Activated CD4-positive, alpha-beta T cell treated with anti-CD3 and anti-CD28 coated beads, Interleukin-2, amount 50 U/mL, for 24 hours (primary cell): ENCODE measurements at places on chromosomes 7 and 10.

DNA sequence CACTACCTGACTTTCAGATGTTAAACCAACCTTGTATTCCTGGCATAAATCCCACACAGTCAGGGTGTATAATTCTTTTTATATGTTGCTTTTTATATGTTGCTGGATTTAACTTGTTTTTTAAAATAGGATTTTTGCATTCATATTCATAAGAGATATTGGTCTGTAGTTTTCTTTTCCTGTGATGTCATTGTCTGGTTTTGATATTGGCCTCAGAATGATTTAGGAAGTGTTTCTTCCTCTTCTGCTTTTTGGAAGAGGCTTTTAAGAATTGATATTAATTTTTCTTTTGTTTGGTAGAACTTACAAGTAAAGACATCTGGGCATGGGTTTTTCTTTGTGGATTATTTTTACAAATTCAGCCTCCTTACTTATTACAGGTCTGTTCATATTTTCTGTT lies 93.1 kb downstream of the CARD11 start:
- no peak for DNase-seq

- no peak for DNase-seq
Observed at GRCh38 chr7:154598864-154599263, 404.1 kb downstream of the PAXIP1 start.

DNA sequence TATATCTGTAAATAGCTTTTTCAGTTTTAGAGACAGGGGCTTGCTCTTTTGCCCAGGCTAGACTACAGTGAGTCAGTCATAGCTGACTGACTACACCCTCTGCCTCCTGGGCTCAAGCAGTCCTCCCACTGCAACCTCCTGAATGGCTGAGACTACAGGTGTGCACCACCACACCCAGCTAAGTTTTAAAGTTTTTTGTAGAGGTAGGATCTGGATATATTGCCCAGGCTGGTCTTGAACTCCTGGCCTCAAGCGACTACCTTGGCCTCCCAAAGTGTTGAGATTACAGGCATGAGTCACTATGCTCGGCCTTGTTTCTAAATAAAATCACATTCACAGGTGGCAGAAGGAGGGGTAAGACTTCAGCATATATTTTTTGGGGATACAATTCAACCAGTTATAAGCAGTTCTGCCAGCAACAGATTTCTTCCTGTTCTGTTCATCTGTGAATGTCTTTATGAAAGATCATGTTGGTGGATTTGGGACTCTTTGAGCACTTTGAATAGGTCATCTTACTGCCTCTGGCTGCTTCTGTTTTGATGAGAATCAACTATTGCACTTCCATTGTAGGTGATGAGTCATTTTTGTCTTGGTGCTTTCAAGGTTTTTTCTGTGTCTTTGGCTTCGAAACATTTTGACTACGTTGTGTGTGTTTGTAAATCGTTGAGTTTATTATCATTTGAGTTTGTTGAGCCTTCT lies 15.7 kb downstream of the RBM33 start:
- DNase-seq: no peak

GRCh38 chr10:77628906-77629730 lies 8.5 kb downstream of the KCNMA1 start:
- DNase-seq: no peak

DNA sequence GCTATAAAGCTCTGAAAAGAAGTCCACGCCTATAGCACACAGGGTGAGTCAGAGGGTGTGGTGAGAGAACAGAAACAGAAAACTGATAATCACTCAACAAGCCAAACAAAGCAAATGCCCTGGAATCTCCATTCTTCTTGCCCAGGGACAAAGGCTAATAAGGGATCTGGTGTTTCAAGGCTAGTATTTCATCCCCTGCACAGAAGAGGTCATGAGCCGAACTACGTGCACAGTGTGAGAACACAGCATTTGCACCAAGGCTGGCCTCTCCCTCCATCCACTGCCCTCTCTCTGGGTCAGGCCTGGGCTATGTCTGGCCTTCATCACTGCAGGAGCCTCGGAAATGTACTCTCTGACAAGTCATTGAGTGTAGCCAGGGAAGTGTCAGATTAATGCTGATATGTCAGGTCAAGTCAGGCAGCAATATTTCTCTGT lies 42.7 kb downstream of the PRR15 start:
- no peak for DNase-seq

GRCh38 chr7:133688483-133689239 lies 435.8 kb downstream of the EXOC4 start:
- no peak for DNase-seq

DNA sequence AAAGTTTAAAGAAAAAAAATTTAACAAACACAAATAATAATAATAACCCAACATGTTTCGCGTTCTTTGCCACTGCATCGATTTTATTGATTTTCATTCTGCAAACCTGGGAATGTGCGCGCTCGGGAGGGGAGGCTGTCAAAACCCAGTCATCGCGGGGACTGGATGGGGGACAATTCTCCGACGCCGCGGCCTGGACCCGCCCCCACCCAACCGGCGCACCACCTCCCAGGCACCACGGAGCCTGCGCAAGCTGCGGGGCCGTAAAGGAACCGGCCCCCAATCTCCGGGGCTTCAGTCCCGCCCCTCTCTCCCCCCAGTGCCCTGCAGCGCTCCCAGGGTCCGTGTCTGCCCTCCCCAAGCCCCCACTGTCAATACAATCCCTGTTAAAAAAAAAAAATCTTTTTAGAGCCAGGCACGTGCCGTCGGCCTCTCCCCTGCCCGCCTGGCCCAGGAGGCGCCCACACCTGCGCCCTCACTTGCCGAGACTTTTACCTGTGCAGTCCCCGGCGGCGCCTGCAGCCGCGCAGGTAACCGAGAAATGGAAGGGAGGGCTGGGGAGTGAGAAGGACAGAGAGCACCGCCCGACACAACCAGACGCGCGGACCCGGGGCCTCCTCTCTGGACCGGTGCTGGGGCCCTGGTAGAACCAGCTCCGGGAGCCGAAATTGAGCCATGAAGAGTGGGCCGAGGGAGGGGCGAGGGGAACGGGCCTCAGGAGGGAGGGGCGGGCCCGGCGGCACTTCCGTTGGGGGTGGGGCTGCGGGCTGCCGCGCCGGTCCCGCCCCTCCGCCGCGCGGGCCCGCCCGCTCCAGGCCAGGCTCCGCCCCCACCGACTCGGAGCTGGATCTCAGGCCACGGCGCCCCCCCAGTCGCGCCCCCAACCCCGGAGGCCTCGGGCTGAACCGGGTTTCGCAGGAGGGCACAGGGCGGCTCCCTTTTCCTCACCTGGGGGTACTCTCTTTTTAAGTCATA lies 7.6 kb upstream of the ZNF503 start:
- DNase-seq: no peak

DNA sequence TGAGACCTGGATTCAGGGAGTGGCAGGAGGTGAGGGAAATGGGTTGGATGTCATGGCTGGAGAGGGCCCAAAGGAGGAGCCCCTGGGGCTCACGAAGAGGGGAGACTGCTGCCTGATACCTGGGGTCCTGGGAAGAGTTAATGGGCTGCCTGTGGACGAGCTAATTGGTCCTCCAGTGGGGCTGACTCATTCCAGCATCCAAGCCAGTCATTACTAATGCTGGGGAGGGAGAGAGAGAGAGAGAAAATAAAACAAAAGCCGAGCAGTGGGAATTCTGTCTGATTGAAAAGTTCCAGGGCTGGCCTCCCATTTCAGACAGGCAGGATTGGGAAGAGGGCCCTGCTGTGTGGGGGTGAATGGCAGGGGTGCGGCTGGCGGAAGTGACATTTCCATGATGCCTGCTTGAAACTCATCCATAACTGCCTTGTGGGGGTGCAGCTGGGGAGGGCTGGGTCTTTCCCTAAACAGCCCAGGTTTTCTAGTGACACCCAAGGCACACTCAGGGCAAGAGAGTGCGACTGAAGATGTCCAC lies 297.8 kb downstream of the RPS24 start:
- DNase-seq: no peak

- no peak for DNase-seq
Observed at GRCh38 chr7:857661-858060, 18.7 kb upstream of the GET4 start.

DNA sequence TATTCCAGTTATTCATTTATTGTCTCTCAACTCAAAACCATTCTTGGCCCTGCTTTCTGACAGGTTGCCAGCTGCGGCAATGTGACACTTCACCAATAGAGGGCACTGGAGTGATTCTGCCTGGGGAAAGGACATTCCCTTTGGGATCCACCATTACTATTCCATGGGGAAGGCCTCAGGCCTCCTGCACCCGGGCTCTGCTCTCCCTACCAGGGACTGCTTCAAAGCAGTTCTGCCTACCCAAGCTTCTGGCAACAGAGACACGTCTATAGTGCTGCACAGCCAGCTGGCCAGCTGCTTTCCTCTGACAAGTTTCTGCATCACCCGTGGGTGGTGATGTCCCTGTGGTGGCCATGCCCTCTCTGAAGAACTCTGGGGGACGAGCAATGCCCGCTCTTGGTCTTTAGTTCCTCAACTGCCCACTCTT lies 163.8 kb downstream of the ELMO1 start:
- peak; percentile 19 for DNase-seq

DNA sequence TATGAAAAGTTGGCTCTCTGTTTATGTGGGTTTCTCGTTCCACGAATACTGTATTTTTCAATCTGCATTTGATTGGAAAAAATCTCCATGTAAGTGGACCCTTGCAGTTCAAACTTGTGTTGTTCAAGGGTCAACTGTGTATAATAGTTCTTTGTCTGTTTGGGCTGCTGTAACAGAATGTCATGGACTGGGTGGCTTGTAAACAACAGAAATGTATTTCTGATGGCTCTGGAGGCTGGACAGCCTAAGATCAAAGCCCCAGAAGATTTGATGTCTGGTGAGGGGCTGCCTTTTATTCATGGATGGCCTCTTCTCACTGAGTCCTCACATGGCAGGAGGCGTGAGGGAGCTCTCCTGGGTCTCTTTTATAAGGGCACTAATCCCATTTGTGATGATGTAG lies 36.2 kb downstream of the INPP5F start:
- DNase-seq: no peak

- no peak for DNase-seq
Observed at GRCh38 chr7:37768611-37769010, 79.8 kb upstream of the NME8 start.

DNA sequence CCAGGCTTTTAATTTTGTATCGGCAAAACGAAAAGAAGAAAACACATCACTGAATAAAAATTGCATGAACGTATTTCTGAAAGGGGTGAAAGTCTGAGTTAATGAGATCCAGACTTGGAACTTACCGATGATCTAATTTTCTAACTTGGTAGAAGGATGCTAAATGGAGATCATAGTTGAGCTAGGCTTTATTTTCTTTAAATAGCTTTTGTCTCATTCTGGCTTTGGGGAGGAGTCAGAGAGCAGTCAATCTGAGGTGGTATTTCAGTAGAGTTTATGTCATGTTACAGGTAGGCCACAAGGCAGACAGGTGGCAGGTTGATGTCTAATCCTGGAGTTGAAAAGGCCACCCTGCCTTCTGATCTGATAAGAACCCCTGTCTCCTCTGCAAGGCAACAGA lies 161.9 kb downstream of the KIAA1217 start:
- DNase-seq: no peak

DNA sequence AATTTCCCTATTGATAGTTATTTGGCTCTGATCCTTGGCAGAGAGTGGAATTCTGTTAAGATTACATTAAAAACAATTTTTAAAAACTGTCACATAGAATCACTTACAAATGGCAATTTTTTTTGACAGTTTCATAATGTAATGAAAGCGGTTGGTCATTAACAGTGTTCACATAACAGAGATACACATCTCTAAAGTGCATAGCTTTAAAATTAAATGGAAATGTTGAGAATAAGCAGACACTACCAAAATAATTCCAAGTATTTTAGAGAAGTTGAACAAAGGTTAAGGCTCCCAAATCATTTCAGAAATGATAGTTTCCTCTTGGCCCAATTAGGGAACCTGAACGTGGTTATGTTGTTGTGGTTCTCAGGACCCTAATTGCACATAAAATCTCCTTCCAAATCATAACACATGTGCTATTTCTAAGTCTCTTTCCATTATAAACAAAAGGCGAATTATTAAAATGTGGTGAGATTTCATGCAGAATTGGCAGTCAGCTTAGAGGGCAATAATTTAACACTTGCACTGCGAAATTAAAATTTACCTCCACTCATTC lies 528.9 kb upstream of the FZD8 start:
- no peak for DNase-seq

GRCh38 chr10:98587156-98587837 lies 140.6 kb upstream of the HPS1 start:
- DNase-seq: no peak

DNA sequence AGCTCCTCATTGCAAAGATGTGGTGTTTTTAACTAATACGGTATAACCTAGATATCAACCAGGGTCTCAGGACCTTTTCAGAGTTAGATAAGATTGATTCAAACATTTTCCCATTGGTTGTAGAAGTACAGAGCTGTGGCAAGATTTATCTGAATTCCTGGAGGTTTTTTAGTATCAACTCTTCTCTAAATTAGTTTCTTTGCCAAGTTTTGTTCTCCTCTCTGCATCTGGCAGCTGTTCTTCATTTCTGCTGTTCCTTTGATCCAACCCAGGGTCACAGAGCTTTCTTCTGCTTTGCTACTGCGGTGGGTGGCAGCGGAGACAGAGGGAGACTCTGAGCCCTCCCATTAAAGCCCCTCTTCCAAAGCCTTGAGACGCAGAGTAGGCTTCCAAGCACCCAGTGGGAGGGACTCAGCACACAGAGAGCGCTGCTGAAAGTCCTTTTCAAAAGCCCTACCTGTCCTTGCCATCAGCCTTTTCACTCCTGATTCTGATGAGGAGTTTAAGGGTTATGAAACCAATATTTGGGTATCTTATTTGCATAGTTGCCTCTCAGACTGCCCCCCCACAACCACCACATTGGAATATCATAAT lies 146.3 kb upstream of the EEPD1 start:
- DNase-seq: no peak

GRCh38 chr10:45452743-45453452 lies 78.9 kb downstream of the ALOX5 start:
- no peak for DNase-seq

DNA sequence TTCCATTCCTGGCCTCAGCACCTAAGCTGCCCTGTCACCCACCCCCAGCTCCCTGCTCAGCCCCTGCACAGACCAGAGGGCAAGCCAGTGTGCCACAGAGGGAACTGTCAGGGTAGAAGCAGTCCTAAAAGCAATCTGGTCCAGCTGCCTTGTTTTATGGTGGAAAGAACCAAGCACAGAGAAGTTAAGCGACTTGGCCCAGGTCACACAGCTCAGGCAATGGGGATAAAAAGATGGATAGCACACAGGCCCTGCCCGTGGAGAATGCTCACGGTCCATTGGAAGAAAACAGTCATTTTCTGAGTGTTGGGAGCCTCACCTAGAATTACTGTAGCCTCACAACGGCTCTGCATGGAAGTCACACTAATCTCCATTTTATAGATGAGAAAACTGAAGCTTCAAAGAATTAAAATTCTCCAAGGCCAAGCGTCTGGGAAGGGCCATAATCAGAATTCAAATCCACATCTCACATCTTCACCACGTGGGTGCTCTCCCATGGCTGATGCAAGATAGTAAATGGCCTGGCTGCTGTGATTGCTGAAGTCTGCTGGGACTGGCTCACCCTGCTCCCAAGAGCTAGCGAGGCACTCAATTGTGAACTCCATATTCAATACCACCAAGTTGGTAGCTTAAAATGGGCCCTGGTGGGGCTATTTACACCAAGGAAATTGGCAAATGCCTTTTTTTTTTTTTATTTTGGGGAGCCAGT lies 26.8 kb downstream of the C10orf105 start:
- no peak for DNase-seq

GRCh38 chr10:70267161-70267933 lies 16.5 kb downstream of the NPFFR1 start:
- DNase-seq: no peak

GRCh38 chr7:962401-963081 lies 8.1 kb upstream of the ADAP1 start:
- no peak for DNase-seq

- DNase-seq: no peak
Observed at GRCh38 chr7:30524545-30524944, 19.9 kb upstream of the GGCT start.

GRCh38 chr7:14377646-14378266 lies 388.3 kb upstream of the ETV1 start:
- DNase-seq: no peak
